Stimulated activated CD8-positive, alpha-beta memory T cell treated with anti-CD3 and anti-CD28 coated beads, Interleukin-7, amount 100 ng/mL, for 4 hours (primary cell): ENCODE measurements at places on chromosomes 4 and X.

DNA sequence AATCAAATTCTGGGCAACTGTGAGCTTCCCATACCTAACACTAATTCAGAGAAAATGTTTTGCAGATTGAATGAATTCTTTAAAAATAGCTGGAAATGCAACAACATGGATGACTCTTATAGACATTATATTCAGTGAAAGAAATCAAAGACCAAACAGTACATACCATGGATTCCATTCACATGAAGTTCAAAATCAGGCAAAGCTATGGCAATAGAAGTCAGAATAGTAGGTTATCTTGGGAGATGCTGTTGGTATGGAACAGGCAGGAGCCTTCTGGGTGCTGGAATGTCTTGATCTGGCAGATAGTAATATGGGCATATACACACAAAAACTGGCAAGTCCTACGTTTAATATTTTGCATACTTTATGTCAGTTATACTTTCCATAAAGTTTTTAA lies 25.5 kb upstream of the CBLL2 start:
- DNase-seq = no peak

DNA sequence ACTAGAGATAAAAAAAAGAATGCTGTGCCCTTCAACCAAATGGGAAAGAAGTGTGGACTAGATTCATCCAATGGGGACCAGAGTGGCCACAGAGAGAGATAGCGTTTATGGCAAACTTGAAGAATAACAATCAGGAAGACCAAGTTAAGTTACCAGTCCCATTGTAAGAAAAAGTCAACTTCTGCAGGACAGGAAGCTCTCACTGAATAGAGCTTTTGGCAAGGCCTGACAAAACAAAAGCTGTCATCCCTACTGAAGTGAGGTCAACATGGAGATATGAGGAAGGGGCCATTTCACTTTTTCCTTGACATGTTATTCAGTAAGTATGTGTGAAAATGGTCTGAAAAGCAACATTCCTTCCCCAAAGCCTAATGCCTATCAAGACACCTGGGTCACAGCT lies 111.8 kb upstream of the KLHL13 start:
- DNase-seq = no peak

- DNase-seq = no peak
These were observed 738.7 kb upstream of the NDST4 start for GRCh38 chr4:115851918-115852766.

DNA sequence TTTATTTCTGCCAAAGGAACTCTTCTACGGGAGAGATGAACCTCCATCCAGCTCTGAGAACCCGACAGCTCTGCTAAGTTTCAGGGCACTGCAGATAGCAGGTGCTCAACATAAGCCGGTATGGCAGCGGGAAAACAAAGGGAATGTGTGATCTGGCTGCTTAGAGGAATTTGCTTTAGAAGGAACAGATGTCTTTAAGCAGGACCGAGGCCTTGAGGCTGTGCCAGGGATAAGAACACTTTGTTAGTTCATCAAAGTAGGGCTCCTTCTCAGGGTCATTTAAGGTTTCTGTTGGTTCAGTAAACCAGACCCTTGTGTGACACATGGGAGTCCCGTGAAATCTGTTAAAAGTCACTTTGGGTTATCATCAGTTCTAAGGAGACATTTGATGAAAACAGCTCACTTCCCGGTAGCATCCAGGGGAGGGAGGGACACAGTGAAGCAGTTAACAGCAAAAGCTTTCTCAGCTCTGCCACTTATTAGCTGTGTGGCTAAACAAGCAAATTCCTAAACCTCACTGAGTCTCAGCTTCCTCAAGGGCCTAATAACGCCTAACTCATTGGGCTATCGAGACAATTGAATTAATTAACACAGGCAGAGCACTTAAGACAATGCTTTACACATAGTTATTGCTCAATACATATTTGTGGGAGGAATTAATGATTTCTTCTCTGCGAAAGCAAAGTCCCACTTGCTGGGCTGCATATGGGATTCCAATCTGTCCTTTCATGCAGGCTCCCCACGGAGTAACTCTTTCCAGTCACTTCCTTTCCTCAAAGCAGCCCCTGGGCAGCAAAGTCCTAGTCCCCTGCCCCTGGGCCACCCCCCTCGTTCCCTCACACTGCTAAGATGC lies 2.9 kb upstream of the FTSJ1 start:
- DNase-seq = no peak

DNA sequence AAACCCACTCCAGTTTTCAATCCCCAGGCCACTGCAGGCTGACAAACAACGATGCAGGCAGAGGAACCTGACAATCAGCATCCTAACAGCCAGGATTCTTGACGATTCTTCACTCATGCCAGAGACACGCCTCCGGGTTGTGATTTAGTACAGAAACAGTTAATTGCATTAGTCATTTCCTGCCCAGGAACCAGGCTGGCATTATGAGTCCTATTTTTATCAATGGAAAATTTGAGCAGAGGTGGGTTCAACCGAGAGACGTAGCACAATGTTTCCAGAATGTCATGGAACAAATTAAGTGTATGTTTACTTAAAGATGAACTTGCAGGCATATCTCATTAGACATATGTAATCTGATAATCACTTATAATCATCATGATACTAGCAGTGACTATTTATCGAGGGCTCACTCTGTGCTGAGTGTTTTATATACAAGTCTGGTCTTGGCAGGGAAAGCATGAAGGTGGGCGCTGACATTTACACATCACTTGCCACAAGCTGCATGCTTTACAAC lies 159.7 kb downstream of the NSUN7 start:
- no peak for DNase-seq

- DNase-seq = no peak
These were observed 4.6 kb downstream of the BDH2 start for GRCh38 chr4:103095080-103095479.

- DNase-seq = no peak
These were observed 22.7 kb upstream of the DRD5 start for GRCh38 chr4:9758641-9759317.

DNA sequence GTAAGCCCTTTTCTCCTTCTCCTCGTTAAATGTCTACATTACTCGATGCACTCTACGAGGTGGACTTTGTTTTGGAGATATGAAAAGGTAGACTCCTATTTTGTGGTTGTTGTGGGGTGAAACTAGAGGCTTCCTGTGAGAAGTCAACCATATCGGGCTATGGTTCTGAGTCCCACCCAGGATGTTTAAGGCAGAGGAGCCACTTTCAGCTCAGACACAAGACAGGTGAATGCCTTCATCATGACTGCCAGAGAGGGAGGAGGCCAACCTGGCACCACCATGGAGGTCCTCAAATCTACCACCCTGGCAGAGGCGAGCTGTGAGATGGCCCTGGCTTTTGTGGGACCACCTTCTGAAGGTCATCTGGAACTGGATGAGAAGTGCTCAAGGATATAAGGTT lies 154.4 kb upstream of the KLF3 start:
- DNase-seq = peak; percentile 5

DNA sequence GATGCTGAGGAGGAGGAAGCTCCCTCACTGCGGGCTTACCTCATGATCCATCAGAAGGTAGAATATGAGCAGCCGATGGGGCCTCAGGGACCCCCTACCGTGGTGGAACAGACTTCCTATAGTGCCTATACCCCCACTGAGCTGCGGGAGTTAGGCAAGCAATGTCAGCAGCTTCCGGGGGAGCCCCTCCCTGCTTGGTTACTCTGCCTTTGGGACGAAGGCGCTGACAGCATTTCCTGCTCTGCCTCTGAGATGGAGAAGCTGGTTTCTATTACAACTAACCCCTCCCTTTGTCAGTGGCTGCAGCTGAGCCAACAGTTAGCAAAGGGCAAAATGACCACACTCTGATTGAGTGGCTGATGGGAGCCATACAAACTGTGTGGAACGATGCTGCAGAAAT lies 430.7 kb downstream of the IDS start:
- DNase-seq = no peak

GRCh38 chr4:3612281-3612680 lies 80.1 kb upstream of the LRPAP1 start:
- DNase-seq = no peak

- DNase-seq = no peak
These were observed 121.6 kb downstream of the ATXN3L start for GRCh38 chrX:13198056-13198761.

GRCh38 chr4:152727784-152728183 lies 48.0 kb upstream of the TMEM154 start:
- no peak for DNase-seq

GRCh38 chrX:9342561-9343051 lies 122.3 kb upstream of the TBL1X start:
- peak; percentile 5 for DNase-seq

- DNase-seq = no peak
These were observed 178.7 kb downstream of the KDR start for GRCh38 chr4:54946741-54947140.

DNA sequence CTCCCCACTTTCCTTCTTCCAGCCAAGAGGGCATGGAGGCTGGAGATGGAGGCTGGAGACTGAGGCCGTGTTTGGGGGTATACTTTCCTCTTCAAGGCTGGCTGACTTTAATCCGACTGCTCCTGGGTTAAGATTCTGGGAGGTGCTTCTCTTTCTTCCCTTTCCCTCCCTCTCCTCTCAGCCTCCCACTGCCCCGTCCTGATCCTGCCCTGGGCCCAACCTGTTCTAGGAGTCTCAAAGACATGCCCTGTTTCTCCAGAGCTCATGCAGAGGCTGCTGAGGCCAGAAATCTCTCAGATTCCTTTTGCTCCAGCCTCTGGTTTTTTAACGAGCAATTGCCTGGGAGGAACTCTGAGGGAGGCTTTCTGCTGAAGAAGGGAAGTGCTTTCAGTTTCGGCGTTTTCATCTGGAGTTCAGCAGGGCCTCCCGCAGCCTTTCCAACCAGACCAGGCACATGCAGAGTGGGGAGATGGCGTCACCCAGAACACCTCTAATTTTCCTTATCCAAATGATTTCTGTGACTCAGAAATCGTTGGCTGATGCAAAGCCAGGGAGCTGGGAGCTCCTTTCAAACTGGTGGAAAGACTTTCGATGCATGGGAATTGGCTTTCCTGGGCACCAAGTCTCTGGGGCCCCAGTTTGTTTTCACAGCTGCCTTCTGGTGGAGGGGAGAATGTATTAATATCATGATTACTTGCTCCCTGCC lies 34.5 kb upstream of the FAM9C start:
- DNase-seq = no peak

- DNase-seq = no peak
These were observed 297.9 kb upstream of the FAT4 start for GRCh38 chr4:125016892-125017299.

DNA sequence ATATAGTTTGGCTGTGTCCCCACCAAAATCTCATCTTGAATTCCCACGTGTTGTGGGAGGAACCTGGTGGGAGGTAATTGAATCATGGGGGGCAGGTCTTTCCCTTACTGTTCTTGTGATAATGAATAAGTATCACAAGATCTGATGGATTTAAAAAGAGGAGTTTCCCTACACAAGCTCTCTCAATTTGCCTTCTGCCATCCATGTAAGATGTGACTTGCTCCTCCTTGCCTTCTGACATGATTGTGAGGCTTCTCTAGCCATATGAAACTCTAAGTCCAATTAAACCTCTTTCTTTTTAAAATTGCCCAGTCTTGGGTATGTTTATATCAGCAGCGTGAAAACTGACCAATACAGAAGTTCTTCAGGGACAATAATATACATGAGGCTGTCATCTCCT lies 425.1 kb downstream of the PABPC4L start:
- no peak for DNase-seq

DNA sequence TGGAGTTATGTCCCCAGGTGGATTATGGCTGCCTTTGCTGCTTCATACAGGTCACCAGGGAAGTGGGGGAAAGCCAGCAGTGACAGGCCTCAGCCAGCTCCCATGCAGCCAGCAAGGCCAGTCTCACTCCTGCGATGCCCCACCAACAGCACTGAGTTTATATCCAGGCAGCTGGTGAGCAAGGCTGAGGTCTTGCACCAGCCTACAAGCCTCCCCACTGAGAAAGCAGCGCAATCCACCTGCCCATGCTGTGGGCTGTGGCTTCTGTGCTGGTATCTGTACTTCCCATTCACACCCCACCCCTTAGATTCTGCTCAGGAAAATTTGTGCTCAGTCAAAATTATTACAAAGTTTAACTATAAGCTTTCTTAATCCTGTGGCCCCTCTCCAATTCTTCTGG lies 153.5 kb downstream of the HHIP start:
- no peak for DNase-seq

DNA sequence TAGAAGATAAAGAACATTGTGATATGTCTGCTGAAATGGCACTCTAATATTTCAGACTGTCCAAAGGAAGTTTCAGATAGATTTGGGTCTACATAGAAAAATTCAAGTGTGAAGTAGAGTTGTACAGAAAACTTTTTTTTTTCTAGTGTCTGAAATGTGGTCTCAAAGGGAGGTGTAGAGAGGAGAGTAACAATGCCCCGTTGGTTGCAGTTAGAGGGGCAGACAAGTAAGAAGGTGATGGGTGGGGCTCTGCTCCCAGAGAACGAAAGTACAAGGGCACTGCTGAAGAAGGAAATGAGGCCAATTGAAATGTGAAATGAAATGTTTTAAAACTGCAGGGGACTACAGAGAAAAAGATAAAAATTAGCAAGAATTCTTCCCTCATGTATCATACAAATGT lies 177.8 kb downstream of the BANK1 start:
- DNase-seq = no peak

DNA sequence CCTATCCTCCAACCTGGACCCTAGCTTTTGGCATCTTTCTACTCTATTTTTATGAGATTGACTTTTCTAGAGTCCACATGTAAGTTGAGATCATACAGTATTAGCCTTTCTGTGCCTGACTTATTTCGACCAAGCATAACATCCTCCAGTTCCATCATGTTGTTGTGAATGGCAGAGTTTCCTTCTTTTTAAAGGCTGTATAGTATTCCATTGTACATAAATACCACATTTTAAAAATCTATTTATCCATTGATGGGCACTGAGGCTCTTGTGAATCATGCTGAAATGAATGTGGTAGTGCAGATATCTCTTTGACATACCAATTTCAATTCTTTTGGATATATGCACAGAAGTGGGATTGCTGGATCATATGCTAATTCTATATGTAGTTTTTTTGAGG lies 40.3 kb upstream of the STIM2 start:
- DNase-seq = no peak
